Cortex of kidney (tissue), 1 donor: ENCODE measurements at places on chromosomes 11 and 22.

DNA sequence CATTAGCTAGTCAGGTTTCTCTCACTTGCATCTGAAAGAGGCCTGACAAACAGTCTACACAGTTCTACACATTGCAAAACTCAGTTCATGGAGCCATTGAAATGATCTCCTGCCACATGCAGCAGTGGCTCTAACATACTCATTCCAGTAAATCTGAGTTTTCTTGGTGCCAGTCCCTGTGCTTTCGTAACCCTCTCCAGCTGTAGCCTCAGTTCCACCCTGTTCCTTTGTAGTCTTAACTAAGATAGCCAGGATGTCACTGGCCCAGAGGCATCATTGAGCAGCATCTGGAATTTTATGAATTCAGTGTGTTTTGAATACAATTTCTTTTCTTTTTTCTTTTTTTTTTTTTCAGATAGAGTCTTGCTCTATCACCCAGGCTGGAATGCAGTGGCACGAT, 37.4 kb upstream of the ZBED5 start:
- DNase-seq: no peak

DNA sequence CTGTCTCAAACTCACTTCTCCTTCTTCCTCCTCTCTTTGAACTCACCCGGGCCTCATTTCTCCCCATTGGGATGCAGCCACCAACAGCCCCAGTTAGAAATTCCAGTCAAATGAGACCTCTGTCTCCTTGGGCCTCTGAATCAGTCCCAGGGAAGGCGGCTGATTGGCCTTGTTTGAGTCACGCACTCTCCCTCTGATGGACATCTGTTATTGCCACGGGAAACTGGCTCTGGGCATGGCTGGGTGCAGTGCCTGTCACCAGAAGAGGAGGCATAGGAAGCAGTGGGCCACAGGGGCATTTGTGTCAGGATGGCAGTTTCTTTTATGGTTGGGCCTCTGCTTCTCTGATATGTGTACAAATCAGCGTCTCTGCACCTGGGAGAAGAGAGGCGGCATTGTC, 9.6 kb upstream of the WNT11 start:
- no peak for DNase-seq

DNA sequence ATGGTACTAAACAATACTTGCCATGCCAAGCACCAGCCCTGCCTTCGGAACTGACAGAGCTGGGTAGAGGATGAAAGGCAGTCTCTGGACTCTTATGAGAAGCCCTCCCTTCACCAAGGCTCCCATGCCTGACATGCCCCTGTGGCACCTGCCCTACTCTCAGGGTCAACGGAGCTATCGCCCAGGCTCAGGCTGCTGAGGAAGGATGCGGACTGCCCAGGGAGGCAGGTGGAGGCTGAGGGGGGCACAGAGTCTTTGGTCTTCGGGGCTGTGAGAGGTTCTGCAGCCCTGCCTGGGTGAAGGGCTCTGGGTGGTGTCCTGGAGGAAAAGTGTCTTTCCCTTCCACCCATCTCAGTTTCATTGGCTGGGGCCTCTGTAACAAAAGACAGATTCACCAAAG, 290.8 kb upstream of the B3GAT1 start:
- no peak for DNase-seq

- no peak for DNase-seq
Observed at GRCh38 chr11:41845066-41845465, 385.6 kb upstream of the LRRC4C start.

DNA sequence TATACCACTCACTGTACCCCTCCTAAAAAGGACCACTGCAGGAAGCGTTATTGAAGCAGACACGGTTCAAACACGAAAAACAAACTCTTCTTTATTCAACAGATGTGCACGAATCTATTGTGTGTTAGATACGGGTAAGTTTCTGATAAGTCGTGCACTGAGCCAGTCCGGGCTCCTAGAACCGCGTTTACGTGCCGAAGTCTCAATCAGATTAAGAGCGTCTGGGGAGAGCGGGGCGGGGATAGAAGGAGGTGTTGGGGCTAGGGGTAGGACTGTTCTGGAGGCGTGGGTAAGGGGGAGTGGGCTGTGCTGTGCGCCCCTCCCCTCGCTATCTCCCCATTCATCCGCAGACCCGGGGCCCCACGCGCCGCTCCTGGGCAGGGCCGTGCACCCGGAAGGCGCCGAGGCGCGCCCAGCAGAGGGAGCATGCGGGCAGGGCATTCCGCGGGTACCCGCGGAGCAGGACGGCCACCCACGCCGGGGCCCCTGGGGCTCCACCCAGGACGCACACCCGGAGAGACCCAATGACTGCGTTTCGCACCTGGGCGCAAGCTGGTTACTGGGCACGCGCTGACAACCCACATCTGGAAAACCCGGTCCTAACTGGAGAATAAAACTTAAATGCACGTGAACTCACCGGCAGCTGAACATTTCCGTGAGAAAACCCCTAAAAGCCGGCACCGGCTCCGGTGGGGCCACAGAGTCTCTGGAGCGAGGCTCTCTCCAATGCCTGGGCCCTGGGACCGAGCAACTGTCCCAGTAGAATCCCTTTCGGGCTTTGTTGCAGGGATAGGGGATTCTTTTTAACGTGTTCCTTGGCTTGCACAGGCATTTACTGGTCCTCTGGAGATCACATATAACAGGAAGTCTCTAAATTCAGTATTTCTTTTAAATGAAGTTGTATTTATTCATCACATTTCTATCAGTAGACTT, 40.6 kb downstream of the WEE1 start:
- DNase-seq: peak; percentile 73

DNA sequence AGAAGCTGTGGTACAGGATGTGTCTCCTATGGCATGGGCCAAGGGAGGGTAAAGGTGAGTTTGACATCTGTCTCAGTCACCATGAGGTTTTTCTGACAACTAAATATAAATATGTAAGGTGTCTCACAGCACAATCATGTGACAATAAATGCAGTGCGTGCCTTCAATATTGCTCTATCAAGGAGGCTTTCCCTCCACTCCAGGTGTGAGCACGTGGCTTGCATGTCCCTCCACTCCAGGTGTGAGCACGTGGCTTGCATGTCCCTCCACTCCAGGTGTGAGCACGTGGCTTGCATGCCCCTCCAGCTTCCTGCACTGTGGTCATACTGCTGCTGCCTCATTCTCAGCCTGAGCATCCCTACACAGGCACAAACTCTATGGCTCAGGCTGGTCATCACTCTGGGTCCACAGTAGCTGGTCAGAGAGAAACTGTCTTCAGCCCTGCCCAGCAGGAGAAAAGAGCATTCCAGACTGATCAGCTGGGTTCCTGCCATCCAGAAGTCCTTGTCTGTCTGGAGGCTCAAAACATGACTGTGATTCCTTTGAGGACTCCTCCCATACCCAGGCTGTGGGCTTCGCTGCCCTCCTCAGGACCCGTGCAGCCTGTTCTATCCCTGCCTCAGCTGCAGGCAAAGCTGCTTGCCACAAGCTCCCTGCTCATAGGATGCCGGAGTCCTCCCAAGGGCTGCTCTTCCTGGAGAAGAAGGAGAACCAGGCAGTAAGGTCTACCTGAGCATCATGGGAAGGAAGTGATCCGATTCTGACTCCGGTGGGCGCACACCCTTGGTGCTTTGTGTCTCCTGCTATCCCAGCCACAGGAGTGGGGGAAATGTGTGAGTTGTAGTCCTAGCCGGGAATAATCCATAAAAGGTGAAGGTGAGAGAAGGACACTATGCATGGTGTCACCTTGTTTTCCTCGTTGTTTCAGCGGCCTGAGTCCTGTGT, 33.4 kb upstream of the VPREB1 start:
- DNase-seq: no peak

DNA sequence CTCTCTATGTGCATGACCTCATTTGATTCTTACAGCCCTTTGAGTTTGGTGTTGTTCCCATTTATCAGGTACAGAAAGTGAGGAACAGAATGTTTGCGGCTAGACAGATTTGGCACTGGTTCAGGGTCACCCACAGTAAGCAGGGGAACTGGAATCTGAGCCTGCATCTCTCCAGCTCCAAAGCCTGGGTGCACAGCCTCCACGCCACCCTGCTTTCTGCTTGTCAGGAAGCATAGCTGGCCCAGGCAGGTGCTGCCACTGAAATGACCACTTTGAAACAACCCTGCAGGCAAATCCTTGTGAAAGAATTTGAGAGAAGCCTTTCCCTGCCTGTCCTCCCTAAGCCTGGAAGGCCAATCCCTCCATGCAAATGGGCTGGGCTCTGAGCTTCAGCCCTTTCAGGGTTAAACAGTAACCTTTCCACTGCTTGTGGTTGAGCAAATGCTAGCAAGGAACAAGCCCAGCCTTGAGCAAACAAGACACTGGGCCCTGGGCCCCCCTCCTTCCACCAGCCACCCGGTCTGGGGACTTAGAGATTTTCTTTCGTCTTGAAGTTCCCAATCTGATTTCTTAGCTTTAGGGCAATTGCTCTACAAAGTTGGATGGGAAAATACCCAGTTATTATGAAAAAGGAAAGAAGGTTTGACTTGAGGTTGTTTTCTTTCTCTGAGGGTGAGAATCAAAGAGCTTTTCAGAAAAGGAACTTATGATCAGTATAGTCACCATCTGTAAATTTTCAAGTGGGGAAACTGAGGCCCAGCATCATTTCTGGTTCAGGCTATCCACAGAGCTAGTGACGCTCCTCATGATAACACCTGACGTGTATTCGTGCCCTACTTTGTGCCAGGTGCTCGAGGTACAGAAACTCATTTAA, 19.4 kb downstream of the EHF start:
- no peak for DNase-seq

DNA sequence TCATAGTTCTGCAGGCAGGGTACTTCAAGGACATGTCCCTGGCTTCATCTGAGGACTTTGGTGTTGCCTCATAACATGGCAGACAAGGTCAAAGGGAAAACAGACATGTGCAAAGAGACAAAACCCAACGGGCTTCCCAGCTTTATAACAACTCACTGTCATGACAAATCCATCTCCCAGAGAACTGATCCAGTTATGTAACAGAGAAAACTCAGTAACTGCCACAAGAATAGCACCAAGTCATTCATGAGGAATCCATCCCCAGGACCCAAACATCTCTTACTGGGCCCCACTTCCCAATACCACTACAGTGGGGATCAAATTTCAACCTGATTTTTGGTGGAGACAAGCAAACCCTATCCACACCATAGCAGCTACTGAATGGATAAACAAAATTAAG, 13.0 kb downstream of the OR52N4 start:
- no peak for DNase-seq

- no peak for DNase-seq
Observed at GRCh38 chr11:1744891-1745700, 5.3 kb downstream of the IFITM10 start.

DNA sequence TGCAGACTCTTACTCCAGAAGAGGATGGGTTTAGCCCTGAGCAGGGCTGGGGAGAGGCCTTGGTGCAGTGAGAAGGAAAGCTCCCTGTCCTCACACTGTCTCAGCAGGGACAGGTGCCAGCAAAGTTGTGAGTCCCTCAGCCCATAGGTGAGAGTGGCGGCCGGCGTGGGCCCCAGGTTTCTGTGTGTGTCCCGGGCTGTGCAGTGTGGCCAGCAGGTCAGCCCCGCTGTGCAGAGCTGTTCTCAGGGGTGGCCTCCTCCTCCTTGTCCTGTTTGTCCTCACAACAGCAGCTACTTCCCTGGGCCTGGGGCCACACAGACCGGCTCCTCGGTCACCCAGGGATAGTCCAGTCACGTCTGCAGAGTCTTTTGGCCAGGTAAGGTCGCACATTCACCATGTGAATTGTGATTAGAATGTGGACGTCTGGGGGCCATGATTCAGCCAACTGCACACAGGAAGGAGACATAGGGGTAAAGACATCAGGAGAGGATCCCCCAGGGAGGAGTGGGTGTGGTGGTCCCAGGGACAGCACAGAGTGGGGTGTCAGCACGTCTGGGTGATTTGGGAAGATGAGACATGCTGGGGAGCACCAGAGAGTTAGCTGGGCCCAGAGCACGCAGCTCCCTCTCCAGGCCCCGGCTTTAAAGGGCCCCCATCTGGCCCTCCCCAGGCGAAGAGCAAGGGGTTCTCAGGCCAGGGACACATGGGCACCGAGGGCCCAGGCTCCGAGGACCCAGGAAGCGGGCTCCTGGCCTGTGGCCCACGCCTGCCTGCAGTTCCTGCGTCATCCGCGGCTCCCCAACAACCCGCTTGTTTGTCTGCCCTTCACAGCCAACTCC, 81.6 kb downstream of the MYEOV start:
- DNase-seq: no peak

GRCh38 chr22:25874327-25874726, 132.3 kb downstream of the MYO18B start:
- no peak for DNase-seq

GRCh38 chr22:49996518-49997250, 15.9 kb downstream of the IL17REL start:
- no peak for DNase-seq

GRCh38 chr11:125902277-125902926, 604 bp downstream of the PUS3 start:
- DNase-seq: no peak

DNA sequence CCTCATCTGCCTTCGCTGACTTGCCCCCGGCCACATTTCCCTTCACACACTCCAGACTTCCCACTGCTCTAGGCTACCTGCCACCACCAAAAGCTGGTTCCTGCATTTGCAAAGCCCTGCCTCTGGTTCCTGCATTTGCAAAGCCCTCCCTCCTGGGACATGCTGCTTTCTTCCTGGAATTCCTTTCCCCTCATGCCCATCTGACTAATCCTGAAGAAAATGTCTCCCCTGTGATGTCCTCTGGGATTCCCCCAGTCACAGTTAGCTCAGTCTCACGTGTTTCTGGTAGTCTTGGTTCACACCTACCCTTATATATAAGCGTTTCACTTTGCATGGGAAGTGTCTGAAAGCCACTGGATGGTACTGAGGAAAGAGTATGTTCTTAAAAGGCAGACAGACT, 206.9 kb downstream of the DBX1 start:
- no peak for DNase-seq

DNA sequence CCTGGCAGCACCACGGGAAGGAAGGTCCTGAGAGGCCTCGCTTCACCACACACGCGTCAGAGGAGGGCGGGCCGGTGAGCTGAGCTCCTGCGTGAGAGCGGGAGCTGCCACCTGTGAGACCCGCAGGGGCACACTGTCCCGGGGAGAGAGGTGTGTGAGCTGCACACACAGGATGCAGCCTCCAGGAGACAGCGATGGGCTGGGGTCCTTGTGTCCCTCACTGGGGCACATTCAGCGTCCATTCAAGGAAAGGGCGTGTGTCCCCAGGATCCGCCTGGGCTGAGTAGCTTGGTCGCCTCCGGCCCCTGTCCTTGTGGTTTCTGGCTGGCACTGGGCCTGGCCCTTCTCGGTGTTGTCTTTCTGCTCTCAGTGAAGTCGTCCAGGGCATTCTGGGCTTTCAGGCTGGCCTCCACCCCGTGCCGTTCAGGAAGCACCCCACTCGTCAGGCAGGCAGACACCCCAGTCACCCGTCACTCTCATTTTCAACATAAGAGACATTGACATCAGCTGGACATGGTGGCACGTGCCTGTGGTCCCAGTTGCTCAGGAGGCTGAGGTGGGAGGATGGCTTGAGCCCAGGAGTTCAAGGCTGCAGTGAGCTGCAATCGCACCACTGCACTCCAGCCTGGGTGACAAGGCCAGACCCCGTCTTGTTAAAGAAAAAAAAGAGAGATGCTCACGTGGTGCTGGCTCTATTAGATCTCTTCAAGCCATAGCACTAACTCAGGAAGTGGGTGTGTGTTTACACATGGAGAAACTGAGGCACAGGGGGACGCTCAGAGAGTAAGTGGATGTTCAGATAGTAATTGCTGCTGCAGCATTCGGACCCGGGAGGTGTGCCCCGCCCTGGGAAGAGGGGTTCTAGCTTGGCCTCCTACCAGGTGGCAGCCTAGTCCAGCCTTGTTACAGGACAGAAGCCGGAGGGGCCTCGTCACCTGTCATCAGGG, 1081.6 kb downstream of the BRD1 start:
- DNase-seq: no peak

- no peak for DNase-seq
Observed at GRCh38 chr11:58616594-58616993, 5.9 kb upstream of the CNTF start.
